ENCODE measurements at places on chromosomes 3 and 15. TPM values are rescaled to one million over a fixed set of nuclear protein-coding genes. Genes with fewer than 3 reads are reported as not detected.
A peak's percentile ranks its signal among the peaks of the same experiment; 100 is the strongest.

CCNB2 gene
- total RNA-seq, result not detected

TAMM41 gene
- total RNA-seq, result 6.9 TPM

AGBL1 gene
- total RNA-seq, result not detected

MESP1 gene
- total RNA-seq, result 0.83 TPM

COL8A1 gene
- total RNA-seq, result 52.7 TPM

MESP2 gene
- not detected for total RNA-seq

SERPINI2 gene
- total RNA-seq, result 0.32 TPM

SPINK8 gene
- total RNA-seq, result not detected

TTLL13 gene
- total RNA-seq, result 0.32 TPM

FAM98B gene
- total RNA-seq, result 11.1 TPM

GRCh38 chr3:95437409-95437808 lies 1374.5 kb downstream of the NSUN3 start:
- DNase-seq, result no peak

GRCh38 chr3:96491023-96491422 lies 323.4 kb upstream of the EPHA6 start:
- DNase-seq, result no peak

- DNase-seq, result no peak
Measured at GRCh38 chr3:169811631-169812331, 889 bp upstream of the LRRIQ4 start.

- DNase-seq, result no peak
Measured at GRCh38 chr3:14440168-14440518, 37.7 kb downstream of the SLC6A6 start.

- DNase-seq, result no peak
Measured at GRCh38 chr15:71275098-71275497, 159.8 kb downstream of the THSD4 start.

- DNase-seq, result no peak
Measured at GRCh38 chr3:79255702-79256101, 512.1 kb downstream of the ROBO1 start.

GRCh38 chr15:67194171-67195114 lies 60.0 kb downstream of the AAGAB start:
- DNase-seq, result peak; percentile 91

DNA sequence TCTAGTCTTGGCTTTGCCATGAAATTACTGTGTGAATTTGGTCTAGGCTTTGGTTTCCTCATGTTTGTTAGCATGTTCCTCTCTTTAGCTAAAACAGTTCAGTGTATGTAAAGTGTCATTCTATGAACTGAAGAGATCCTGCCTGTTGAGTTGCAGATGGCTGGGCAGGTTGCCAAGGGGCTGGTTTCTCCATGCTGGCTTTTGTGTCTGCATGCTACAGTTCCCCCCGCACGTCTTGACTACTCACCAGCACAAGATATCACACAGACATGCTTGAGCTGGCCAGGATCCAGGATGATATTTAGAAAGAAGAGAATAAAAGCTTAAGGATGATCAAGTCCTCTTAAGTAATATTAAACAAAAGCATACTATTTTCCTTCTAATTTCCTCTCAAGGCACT lies 90.2 kb downstream of the CERS3 start:
- no peak for DNase-seq

- DNase-seq, result no peak
Measured at GRCh38 chr15:35481992-35482391, 64.0 kb downstream of the DPH6 start.

GRCh38 chr15:78387246-78388037 lies 47.3 kb downstream of the CRABP1 start:
- no peak for DNase-seq

- no peak for DNase-seq
Measured at GRCh38 chr3:98743071-98743470, 20.1 kb upstream of the ST3GAL6 start.

DNA sequence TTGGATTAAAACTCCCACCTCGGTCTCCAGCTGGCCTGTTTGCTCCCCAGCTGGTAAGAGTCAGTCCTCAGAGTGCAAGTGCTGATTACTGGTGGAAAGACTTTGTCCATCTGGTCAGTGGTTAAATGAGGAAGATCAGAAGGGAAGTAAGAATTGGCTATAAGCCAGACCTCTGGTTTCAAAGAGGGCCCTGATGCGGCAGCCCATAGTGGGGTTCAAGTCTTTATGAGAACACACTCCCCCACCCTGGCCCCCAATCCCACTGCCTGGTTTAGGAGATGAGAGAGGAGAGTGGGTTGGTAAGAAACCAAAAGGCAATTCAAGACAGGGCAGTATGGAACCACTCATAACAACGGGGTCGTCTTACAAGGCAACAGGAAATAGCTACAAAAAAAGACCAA lies 65.0 kb downstream of the FRMD4B start:
- no peak for DNase-seq

DNA sequence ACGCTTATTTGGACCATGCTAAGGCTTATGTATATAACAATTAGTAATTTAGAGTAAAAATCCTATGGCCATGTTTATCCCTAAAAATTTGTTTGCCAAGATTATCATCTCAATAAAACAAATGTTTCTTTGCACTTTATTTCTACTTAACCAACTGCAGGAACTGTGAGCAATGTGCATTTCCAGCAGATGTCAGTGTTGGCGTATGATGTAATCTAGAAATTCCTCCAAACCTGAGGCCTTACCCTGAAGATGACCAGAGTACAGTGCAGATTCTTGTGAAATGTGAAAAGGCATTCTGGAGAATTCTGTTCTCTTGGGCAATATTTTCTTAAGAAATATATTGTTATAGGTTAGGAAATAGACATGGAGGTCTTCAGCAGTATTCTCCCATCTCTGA lies 205.9 kb downstream of the MBNL1 start:
- no peak for DNase-seq

DNA sequence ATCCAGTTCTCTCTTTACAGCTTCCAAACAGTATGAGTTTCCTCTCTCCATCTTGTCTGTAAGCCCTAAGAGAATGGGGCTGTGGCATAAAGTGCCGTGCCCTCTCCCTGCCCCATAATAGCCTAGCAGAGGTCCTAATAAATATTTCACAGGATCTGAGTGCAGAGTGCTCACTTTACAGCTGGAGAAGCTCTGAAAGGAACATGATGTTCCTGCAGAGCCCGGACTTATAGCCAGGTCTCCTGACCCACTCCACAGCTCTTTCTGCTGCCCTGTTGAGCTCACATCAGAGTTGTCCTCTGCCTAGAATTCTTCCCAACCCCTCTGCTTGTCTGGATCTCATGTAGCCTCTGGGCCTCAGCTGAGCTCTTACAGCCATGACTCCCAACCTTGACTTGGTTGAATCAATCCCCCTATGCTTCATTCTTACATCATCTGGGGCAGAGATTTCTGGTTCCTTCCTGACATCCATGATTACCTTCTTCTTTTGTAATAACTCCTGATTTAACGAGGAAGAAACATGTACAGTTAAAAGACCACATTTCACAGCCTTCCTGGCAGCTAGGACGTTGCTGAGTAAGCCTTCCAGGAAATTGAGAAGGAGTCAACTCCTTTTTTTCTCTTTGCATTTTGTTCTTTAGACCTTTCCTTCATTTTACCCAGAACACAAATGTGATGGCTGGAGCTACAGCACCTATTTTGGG lies 135.3 kb downstream of the RPLP1 start:
- no peak for DNase-seq

DNA sequence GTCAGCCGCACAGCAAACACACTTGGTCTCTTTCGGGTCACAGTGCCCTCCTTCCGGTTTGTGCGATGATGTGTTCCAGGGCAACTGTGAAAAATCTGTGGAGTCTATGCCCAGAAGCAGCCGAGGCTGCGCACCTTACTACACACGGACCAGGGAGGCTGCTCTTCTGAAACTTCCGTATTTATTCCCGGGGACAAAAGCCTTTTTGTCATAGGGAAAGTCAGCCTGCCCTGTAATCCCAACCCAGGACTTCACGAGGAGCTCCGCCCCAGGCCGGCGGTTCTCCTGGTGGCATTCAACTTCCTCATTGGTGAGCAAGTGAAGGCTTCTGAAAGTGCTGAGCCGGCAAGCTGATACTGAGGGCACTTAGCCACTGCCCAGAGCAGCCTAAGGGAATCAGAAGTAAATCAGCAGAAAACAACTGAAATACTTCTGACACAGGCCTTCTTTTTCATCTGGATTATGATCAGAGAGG lies 126.5 kb downstream of the FMN1 start:
- no peak for DNase-seq

DNA sequence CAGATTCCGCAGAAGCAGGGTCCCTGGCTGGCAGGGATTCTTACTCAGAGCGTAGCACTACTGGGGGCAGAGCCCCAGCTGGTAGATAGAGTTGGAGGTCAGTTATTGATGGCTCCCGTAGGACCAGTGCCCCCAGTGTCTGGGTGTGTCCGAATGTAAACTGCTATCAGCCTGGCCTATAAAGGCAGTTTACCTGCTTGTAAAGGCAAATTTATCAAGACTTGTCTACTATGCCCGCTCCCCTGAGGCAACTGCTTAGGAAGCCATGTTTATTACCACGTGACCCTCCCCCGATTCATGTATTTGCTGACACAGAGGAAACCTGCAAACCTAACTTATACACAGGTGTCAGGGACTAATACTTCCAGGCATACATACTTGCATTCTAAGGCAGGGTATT lies 607 bp upstream of the PPP1R14D start:
- no peak for DNase-seq

DNA sequence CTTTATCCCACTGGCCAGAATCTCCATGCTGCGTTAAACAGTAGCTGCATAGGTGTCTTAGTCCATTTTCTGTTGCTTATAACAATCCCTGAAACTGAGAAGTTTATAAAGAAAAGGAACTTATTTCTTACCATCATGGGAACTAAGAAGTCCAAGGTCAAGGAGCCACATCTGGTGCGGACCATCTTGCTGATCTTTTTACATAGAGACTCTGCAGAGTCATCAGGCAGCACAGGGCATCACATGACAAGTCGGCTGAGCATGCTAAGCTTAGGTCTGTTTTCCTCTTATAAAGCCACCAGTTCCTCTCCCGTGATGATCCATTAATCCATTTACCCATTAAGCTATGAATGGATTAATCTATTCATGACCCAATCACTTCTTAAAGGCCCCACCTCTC lies 22.4 kb upstream of the FAM174B start:
- DNase-seq, result peak; percentile 66

DNA sequence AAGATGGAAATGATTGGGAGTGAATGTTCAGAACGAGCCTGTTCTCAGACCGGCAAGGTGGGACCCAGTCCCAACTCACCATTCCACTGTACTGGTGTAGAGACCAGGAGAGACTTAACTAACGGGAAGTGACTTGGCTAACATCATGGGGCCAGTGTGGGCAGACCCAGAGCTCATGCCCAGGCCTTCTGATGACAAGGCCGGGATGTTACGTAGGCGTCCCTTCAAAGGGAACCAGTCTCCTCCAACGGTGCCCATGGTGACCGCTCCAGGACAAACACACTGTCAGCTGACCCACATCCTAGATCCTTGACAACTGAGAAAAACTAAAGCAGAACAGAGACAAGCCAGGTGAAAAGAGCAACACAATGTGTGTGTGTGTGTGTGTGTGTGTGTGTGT lies 128.4 kb upstream of the HACD2 start:
- no peak for DNase-seq

DNA sequence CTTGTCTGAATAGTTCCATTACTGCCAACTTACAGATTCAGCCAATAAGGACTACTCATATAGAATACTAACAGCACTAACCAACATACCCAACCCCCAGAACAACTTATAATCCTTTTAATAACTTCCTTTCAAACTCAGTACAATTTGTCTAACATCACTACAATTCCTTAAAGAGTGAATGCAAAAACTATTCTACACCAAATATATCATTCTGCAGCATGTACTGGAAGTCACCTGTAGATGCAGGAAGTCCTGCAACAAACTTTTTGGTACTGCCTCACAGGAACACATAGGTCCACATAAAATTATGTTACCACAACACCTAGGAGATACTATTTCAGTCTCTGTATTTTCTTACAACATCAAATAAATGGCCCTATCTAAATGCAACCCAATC lies 2.1 kb downstream of the CCNL1 start:
- no peak for DNase-seq

GRCh38 chr15:69475769-69476358 lies 23.2 kb downstream of the RPLP1 start:
- DNase-seq, result no peak

GRCh38 chr15:27250223-27250622 lies 279.2 kb downstream of the GABRG3 start:
- no peak for DNase-seq

DNA sequence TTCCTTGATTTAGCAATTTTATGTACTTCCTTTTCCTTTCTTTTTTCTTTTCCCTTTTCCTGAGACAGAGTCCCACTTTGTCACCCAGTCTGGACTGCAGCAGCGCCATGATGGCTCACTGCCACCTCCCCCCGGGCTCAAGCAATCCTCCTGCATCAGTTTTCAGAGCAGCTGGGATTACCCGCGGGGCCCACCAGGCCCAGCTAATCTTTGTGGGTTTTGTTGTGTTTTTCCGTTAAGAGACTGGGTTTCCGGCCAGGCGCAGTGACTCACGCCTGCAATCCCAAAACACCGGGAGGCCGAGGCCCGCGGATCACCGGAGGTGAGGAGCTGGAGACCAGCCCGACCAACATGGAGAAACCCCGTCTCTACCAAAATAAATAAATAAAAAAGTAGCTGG lies 17.7 kb downstream of the GOLGA8S start:
- no peak for DNase-seq

DNA sequence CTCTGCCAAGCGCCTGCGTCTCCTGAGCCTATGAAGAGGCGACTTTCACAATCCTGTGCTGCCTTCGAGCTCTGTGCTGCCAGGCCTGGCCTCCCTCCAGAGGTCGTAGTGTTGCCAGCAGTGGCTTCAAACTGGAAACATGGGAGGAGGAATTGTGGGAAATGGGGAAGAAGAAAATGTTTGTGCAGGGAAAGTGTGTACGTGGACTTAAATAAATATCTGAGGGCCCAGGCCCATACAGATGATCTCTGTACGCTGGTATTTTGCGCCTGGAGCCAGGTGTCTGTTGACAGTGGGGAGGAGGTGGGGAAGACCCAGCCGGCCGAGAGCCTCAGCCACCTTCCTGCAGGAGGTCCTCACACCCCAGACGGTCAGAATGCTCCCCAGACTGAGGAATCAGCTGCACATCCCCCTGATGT lies 44.6 kb downstream of the ZBTB38 start:
- DNase-seq, result peak; percentile 97

All from esophagus muscularis mucosa (tissue), 4 donors.